Right lung (tissue), 10 donors: ENCODE measurements at places on chromosomes 2 and 18. TPM values are rescaled to one million over a fixed set of nuclear protein-coding genes. Genes with fewer than 3 reads are reported as not detected.

DNA sequence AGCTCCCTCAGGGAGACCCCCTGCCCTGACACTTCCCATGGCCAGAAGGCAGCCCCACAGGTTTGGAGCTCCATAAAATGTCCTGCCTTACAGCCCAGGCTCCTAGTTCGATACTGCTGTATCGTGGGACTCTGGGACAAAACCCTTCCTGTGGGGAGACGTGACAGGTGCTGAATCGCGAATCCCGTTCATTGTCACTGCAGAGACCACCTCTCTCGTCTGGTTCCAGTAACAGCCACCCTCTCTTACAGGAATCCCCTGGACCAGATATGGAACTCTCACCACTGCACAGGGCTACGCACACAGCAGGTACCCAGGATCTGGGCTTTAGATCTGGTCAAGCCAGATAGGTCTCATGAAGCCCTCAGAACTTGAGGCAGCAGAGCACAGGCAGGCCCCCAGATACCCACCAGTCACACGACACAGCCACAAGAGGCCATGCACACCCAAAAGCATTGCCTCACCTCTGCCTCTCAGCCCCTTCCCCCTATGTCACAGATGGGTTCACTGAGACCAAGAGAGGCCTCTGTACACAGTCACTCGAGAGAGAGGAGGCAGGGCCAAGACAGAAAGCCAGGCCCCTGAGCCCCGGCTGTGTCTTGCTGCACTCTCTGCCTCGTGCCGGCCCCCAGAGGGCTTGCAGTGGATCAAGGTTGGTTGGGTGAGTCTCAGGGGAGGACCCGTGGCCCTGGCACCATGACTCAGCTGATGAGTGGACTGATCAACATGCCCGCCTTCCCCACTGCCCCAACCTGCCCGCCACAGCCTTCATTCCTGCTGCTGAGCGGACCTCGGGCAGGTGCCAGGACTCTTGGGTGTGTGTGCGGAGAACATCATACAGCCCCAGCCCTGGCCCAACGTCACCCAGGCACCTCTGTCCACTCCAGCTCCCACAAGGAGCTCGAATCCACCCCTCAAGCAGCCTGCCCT lies 7.6 kb downstream of the SDC1 start:
- DNase-seq = no peak

GRCh38 chr18:74456349-74457042 lies 612 bp downstream of the DIPK1C start:
- DNase-seq = no peak

DNA sequence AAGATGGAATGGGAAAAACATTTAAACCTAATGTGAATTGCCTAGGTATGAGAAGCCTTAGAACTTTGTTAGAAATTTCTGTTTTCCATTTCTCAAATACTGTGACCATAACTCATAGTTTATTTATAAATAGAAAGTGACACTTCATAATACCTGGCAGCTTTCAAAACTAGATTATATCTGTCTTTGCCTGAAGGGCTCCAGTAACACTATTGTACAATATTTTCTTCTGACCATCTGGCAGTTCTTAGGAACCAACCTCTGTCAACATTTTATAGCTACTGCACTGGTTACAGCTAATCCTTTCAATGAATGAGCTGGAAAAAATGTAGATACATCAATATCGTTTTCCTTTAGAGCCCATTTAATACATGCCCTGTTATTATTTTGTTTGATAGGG lies 237.4 kb downstream of the CAMKMT start:
- no peak for DNase-seq

- DNase-seq = no peak
Measured at GRCh38 chr2:169080250-169081069, 11.1 kb downstream of the DHRS9 start.

- no peak for DNase-seq
Measured at GRCh38 chr2:187942876-187943275, 348.8 kb upstream of the GULP1 start.

- DNase-seq = no peak
Measured at GRCh38 chr2:173652767-173653431, 298.2 kb downstream of the CDCA7 start.

GRCh38 chr2:102066554-102066953 lies 74.8 kb downstream of the IL1R2 start:
- no peak for DNase-seq

DNA sequence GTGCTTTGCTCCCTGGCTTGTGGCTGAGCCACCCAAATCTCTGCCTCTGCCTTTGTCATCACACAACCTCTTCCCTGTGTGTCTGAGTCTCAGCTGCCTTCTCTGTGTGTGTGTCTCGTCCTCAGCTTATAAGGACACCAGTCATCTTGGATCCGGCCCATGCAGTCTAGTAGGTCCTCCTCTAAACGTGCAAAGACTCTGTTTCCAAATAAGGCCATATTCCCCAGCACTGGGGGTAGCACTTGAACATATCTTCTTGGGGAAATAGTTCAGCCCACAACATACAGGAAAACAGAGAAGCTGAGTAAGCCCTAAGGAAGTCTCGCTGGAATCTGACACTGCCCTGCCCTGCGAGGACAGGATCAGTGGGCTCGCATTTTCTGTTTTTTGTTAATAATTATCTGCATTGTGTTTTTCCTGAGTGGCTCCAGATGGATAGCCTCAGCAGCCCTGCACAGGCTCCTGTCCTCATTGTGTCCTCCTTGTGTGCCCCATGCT lies 42.1 kb downstream of the MTCL1 start:
- DNase-seq = no peak

The CNDP1 gene
- polyA plus RNA-seq = 0.28 TPM

The ALK gene
- polyA plus RNA-seq = 0.05 TPM
